ENCODE measurements at places on chromosomes 2 and 18.

- H3K4me3 ChIP-seq: no peak overlapping the region
- peaks cover 2% of the 10 kb centered on the region for H3K36me3 ChIP-seq
- no peak for DNase-seq
These were observed 22.1 kb downstream of the PKP4 start for GRCh38 chr2:158478816-158479215.

GRCh38 chr2:223109341-223109740 is 57.4 kb downstream of the KCNE4 start:
- H3K36me3 ChIP-seq: peaks cover 1% of the 10 kb centered on the region
- H3K27me3 ChIP-seq: no peaks in the 10 kb centered on the region
- DNase-seq: no peak
- no peak overlapping the region for H3K4me3 ChIP-seq
- peaks cover 40% of the 10 kb centered on the region for H3K4me1 ChIP-seq
- H3K27ac ChIP-seq: peak overlapping the region; percentile 84

- H3K27me3 ChIP-seq: no peaks in the 10 kb centered on the region
- H3K4me1 ChIP-seq: peaks cover 22% of the 10 kb centered on the region
- DNase-seq: no peak
- H3K27ac ChIP-seq: no peak overlapping the region
- no peaks in the 10 kb centered on the region for H3K36me3 ChIP-seq
- no peak overlapping the region for H3K4me3 ChIP-seq
These were observed 5.2 kb downstream of the TTC39C start for GRCh38 chr18:24019641-24020331.

DNA sequence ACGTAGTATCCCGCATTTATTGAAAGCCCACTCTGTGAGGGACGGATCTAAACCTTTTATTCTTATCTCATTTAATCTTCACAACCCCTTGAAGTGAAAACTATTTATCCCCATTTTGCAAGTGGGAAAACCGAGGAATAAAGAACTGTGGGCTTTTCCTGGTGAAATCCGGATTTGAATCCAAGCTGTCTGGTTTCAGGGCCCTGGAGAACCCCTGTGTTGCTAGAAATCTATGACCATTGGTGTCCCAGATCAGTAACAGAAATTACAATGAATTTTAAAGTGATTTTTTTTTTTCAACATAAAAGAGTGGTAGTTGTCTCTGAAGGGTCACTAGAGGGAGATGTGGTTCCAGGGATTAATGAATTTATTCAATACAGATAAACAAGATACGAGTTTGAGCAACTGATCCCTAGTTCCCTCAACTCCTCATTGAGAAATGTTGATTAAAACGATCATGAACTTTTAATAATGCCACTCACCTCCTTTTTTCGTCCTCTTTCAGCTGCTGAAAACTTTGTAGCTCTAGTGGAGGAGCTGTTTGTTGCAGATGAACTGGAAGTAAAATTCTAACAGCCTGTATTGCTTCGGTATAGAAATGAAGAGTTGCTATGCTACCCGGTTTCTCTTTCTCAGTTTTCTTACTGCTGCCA is 940 bp downstream of the XRCC5 start:
- no peak for DNase-seq
- H3K36me3 ChIP-seq: peaks cover 14% of the 10 kb centered on the region
- peaks cover 1% of the 10 kb centered on the region for H3K27me3 ChIP-seq
- H3K4me1 ChIP-seq: peaks cover 49% of the 10 kb centered on the region

DNA sequence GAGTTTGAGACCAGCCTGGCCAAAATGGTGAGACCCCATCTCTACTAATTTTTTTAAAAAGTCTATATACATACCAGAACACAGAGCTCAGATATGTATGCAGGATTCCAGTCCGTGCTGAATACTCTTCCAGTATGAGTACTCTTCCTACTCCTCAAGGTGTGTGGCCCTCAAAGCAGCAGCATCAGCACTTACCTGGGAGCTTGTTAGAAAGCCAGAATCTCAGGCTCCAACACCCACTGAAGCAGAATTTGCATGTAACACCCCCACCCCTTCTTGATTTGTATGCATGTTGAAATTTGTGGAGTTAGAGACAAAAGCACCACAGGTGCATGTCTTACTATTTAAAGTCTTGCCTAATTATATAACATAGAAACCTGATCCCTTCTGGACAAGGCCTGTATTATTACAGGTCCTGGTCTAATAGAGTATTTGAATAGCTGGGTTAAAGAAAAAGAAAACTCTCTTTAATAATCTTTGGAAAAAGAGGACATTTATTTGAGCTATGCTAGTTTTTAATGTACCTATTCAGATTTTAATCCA is 50.3 kb upstream of the NFE2L2 start:
- DNase-seq: no peak
- H3K27ac ChIP-seq: peak overlapping the region; percentile 47
- no peaks in the 10 kb centered on the region for H3K36me3 ChIP-seq
- no peaks in the 10 kb centered on the region for H3K27me3 ChIP-seq
- H3K4me1 ChIP-seq: peaks cover 22% of the 10 kb centered on the region

DNA sequence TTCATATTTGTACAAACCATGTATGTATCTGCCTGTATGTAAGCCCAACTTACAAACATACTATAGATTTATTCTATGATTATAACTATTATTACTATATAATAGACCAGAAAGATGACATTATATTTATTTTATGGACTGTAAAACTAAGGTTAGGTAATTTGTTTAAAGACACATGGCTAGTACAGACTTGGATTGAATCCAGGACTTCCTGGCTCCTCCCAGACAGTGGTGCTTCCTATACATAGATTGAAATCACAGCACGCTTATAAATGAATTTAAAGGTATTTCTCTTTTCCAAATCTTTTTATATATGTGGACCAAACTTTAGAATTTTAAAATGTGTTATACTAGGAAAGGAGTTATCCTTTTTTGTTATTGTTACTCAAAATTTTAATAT is 151.6 kb upstream of the MYO3B start:
- H3K4me3 ChIP-seq: no peak overlapping the region
- DNase-seq: no peak
- peaks cover 15% of the 10 kb centered on the region for H3K36me3 ChIP-seq
- no peaks in the 10 kb centered on the region for H3K27me3 ChIP-seq
- H3K4me1 ChIP-seq: peaks cover 10% of the 10 kb centered on the region
- H3K27ac ChIP-seq: no peak overlapping the region

- H3K27me3 ChIP-seq: no peaks in the 10 kb centered on the region
- H3K4me1 ChIP-seq: peaks cover 4% of the 10 kb centered on the region
- H3K4me3 ChIP-seq: no peak overlapping the region
- H3K27ac ChIP-seq: no peak overlapping the region
- H3K36me3 ChIP-seq: peaks cover 29% of the 10 kb centered on the region
These were observed 78.2 kb downstream of the DYSF start for GRCh38 chr2:71531522-71532047.

GRCh38 chr2:11022591-11023273 is 111.0 kb downstream of the KCNF1 start:
- no peak overlapping the region for H3K27ac ChIP-seq
- H3K4me1 ChIP-seq: no peaks in the 10 kb centered on the region
- DNase-seq: no peak

GRCh38 chr2:215749092-215749957 is 264.0 kb downstream of the MREG start:
- peak overlapping the region; percentile 27 for H3K27ac ChIP-seq
- DNase-seq: no peak
- peaks cover 48% of the 10 kb centered on the region for H3K4me1 ChIP-seq
- no peak overlapping the region for H3K4me3 ChIP-seq
- H3K36me3 ChIP-seq: peaks cover 5% of the 10 kb centered on the region
- no peaks in the 10 kb centered on the region for H3K27me3 ChIP-seq

Data from chondrocyte (in vitro differentiated cells).